PC-9 (cell line): ENCODE measurements at places on chromosomes 3 and 15. TPM values are rescaled to one million over a fixed set of nuclear protein-coding genes. Genes with fewer than 3 reads are reported as not detected.

DNA sequence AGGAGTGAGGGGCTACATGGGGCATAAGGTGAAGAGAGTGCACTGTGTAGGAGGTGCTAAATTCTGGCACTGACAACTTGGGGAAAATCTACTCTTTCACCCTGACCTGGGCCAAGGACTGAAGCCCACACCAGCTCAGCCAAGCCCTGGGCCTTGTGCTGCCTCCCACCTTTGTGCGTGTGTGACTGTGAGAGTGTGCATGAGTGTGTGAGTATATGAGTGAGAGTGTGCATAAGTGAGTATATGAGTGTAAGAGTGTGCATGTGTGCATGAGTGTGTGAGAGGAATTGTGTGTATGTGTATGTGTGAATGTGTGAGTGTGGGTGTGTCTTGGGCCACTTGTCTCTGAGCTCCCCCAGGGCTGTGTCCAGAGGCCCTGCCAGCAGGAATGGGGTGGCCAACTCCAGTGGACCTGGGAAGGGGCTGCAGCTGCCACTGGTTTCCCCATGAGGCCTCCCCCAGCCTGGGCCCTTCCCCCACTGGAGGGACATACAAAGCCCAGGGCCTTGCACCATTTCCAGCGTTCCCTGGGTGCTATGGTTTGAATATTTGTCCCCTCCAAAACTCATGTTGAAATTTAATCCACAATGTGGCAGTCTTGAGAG is 15.2 kb downstream of the C3orf22 start:
- no peak overlapping the region for H3K4me3 ChIP-seq
- H3K36me3 ChIP-seq = no peaks in the 10 kb centered on the region
- H3K27ac ChIP-seq = no peak overlapping the region
- no peak for DNase-seq

DNA sequence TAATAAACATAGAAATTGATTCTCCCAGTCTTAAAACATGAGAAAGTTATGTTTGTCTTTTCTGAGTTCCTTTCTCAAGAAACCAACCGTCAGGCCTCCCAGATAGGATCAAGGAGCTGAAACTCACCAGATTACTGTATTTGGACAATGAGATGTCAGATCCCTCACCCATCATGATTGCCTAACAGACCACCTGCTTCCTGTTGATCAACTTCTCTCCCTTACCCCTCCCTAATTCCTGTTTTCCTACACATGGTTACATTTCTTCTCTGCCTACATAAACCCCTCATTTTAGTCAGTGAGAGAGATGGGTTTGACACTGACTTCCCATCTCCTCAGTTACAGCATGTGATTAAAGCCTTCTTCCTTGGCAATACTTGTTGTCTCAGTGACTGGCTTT is 917.5 kb downstream of the FHIT start:
- H3K27ac ChIP-seq = no peak overlapping the region
- no peaks in the 10 kb centered on the region for H3K4me1 ChIP-seq

LSG1 gene
- total RNA-seq = 59.2 and 71.8 TPM in 2 replicates

DNA sequence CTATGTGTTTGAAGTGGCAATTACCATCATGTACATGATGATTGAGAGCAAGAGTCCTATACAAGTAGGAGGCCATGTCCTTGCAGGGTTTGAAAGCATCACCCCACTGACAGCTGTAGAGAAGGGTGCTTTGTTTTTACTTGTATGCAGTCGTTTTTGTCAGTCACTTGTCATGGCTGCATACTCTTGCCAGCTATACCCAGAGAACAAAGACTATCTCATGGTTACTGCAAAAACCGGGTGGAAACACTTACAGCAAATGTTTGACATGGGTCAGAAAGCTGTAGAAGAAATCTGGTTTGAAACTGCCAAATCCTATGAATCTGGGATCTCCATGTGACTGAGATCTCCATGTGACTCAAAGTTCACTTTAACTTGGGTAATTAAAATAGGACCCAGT is 6.9 kb upstream of the PSMA4 start:
- H3K27ac ChIP-seq = no peak overlapping the region
- no peaks in the 10 kb centered on the region for H3K27me3 ChIP-seq
- DNase-seq = no peak
- no peak overlapping the region for H3K4me3 ChIP-seq
- no peaks in the 10 kb centered on the region for H3K36me3 ChIP-seq
- H3K4me1 ChIP-seq = no peaks in the 10 kb centered on the region

LDHAL6B gene
- total RNA-seq = not detected in 2 replicates

GRCh38 chr15:66863390-66864085 is 161.5 kb downstream of the SMAD6 start:
- H3K27me3 ChIP-seq = no peaks in the 10 kb centered on the region
- H3K4me3 ChIP-seq = no peak overlapping the region

GRCh38 chr3:41267975-41268640 is 68.8 kb downstream of the CTNNB1 start:
- no peak overlapping the region for H3K4me3 ChIP-seq
- no peaks in the 10 kb centered on the region for H3K27me3 ChIP-seq
- peak overlapping the region; percentile 70 for H3K27ac ChIP-seq

DNA sequence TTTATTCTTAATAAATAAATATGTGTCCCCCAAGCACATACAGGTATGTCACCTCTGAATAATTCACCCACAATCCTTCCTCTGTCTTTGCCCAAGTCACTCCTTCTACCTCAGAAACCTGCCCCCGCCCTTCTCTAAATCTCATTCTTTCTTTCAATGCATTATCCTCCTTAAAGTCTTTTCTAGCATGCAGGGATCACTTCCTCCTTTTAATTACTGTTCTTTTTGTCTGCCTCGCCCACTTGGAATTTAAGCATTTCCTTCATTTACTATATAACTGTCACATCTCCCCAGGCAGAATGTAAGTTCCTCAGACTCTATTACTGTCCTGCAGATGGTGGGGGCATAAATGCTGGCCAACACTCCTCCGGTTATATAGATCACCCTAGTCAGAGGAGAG is 7.8 kb downstream of the CCDC80 start:
- H3K4me1 ChIP-seq = 0 out of 2 replicates have a peak, but pooled peaks cover 10% of the 10 kb centered on the region
- no peaks in the 10 kb centered on the region for H3K27me3 ChIP-seq
- no peak overlapping the region for H3K27ac ChIP-seq
- no peak for DNase-seq

DNA sequence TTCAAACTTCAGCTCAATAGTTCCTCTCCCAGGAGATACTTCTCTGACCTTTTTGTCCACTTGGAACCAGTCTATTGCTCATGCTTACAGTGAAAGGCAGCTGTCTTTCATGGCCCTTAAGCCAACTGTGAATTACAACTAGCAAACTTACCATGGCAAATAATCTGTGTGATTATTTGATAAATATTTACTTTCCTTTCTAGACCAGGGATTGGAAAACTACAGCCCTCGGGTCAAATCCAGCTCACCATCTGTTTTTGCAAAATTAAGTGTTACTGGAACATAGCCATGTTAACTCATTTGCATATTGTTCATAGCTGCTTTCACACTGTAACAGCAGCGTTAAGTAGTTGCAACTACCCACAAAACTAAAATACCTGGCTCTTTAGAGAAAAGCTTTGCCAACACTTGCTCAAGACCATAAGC is 289.1 kb upstream of the MCTP2 start:
- H3K4me3 ChIP-seq = no peak overlapping the region
- no peaks in the 10 kb centered on the region for H3K36me3 ChIP-seq
- no peaks in the 10 kb centered on the region for H3K4me1 ChIP-seq
- H3K27ac ChIP-seq = no peak overlapping the region

TUSC2 gene
- 24.7 and 28.5 TPM in 2 replicates for total RNA-seq
